ENCODE measurements at places on chromosomes 12 and 14. TPM values are rescaled to one million over a fixed set of nuclear protein-coding genes. Genes with fewer than 3 reads are reported as not detected.

- H3K36me3 ChIP-seq = no peaks in the 10 kb centered on the region
- no peaks in the 10 kb centered on the region for H3K4me1 ChIP-seq
- H3K27me3 ChIP-seq = no peaks in the 10 kb centered on the region
- H3K4me3 ChIP-seq = no peak overlapping the region
- no peak for DNase-seq
Observed at GRCh38 chr14:98982986-98983385, 289.0 kb downstream of the BCL11B start.

TAS2R19 gene
- 17.8 TPM for total RNA-seq

DNA sequence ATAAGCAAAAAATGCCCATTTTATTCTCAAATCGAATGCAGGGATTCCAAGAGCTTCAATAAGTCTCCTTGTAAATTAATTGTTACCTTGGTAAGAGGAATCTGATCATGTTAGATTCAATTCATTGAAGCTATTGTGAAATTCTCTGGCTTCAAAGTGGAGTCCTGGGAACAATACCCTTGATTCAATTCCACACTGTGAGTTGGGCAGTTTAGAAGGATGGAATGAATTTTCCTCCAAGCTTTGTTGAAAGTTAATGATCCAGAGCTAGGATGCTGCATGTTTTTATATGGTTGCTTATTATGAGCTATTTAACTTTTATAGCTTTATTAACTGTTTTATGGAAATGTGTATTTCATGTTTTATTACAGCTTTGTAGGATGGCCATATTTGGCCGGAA, 89.9 kb upstream of the IGF1 start:
- no peak overlapping the region for H3K27ac ChIP-seq
- no peaks in the 10 kb centered on the region for H3K36me3 ChIP-seq
- H3K27me3 ChIP-seq = no peaks in the 10 kb centered on the region
- H3K4me3 ChIP-seq = no peak overlapping the region
- DNase-seq = no peak

ZBTB25 gene
- 9.0 TPM for total RNA-seq

DNA sequence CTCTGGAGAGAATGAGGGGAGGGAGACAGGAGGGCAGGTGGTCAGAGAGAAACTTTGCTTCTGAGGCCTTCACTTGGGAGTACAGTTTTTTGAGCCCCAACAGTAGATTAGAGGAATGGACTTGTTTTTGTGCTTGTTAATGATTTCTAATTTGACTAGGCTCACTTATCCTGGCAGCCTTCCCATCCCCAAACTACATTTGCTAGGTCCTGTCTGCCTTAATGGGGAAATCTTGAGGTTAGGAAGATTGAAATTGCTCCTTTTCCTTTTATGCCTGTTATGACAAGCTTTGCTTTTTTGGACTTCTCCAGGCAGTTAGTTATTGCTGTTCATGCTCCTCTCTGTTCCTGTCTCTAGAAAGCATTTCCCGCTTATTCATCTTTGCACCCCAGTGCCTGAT, 37.7 kb downstream of the SYNE2 start:
- no peak overlapping the region for H3K4me3 ChIP-seq
- no peaks in the 10 kb centered on the region for H3K27me3 ChIP-seq
- peaks cover 37% of the 10 kb centered on the region for H3K4me1 ChIP-seq

EML5 gene
- 10.5 TPM for total RNA-seq

- DNase-seq = no peak
- H3K36me3 ChIP-seq = no peaks in the 10 kb centered on the region
- H3K4me3 ChIP-seq = no peak overlapping the region
- no peaks in the 10 kb centered on the region for H3K27me3 ChIP-seq
- no peak overlapping the region for H3K27ac ChIP-seq
Observed at GRCh38 chr12:131867471-131867870, 27.0 kb upstream of the ULK1 start.

All from upper lobe of left lung (tissue), 6 donors.